ENCODE measurements at places on chromosomes 1 and 21.

GRCh38 chr21:29168891-29169315 is 38.5 kb downstream of the MAP3K7CL start:
- no peak for DNase-seq

- no peak for DNase-seq
Observed at GRCh38 chr1:204255966-204256365, 42.2 kb upstream of the GOLT1A start.

DNA sequence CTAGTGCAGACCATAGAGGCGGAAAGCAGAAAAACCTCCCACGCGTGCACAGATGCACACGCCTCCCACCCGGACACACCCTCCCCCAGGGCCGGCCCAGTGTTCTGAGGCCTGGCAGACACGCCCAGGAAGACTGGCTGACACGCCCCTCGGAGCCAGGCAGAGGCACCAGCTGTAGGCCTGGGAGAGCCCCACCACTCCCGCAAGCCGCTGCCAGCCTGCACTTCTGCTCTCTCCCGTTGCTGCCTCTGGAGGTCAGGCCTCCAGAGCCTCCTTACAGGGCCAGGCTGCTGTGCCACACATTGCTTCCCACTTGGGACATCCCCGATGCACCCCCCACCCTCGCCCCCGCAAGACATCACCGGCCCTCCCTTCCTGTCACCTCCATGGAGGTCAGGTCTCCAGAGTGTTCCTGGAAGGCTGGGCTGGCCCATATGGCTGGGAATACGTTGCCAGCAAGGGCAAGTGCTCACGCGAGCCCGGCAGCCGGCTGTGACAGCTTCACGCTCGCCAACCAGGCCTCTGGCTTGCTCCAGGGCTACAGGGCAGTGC is 40.4 kb downstream of the CASZ1 start:
- peak; percentile 47 for DNase-seq

DNA sequence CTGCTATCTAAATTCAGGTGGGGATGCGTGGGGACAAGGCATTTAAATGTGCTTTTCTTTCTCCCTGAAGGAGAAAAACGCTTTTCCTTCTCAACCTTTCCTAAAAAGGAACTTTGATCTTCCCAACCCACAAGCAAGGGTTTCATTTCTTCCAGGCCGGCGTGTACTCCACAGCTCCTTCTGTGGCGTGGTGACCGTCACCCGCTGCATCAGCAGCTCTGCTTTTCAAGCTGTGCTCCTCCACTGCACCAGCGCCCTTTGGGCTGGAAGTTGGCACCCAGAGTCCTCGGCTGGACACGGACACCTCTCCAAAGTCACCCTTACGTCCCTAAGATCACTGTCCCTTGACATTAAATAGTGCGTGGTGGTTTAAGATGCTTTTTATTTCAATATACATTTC is 54.3 kb downstream of the PEX14 start:
- DNase-seq = no peak

DNA sequence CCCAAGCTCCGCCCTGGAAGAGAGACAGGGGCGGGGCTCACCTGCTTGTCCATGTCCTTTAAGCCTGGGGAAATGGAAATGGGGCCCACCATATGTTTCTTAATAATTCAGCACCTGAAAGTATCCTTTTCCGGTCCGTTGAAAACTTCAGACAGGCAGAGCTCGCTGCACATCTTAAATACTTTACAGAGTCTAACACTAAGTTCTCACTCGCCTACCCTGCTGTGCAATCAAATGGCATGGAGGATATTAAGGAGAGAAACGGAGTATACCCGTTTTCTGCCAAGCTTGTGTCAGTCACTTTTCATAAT is 467 bp upstream of the CC2D1B start:
- no peak for DNase-seq

- DNase-seq = no peak
Observed at GRCh38 chr1:56322211-56322610, 257.2 kb downstream of the PLPP3 start.

DNA sequence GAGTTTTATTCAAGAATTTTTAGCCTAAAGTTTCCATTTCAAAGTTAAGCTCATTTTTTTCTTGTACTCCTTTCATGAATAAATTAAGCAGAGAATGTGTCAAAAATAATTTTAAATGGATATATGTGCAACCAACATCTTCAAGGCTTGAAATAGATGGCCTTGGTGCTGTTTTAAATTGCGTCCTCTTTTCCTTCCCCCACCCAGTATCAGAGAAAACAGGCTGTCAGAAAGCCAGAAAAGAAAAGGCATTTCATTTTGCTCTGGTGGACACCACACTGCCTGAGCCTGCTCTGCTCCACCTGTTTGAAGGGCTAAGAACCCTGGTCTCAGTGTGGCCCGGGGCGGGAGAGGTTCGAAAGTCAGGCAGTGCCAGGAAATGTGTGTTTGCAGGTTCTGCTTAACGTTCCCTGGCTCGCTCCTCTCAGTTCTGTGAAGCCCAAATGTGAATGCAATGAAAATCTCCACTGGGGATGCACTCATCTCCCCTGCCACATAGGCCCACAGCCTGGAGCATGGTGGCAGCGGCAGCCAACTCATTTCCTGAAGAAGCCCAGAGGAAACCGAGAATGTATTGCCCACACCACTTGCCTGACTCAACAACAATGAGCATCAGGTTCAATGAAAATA is 134.4 kb downstream of the SDCCAG8 start:
- no peak for DNase-seq

GRCh38 chr1:172167796-172168596 is 252.5 kb upstream of the C1orf105 start:
- DNase-seq = no peak

DNA sequence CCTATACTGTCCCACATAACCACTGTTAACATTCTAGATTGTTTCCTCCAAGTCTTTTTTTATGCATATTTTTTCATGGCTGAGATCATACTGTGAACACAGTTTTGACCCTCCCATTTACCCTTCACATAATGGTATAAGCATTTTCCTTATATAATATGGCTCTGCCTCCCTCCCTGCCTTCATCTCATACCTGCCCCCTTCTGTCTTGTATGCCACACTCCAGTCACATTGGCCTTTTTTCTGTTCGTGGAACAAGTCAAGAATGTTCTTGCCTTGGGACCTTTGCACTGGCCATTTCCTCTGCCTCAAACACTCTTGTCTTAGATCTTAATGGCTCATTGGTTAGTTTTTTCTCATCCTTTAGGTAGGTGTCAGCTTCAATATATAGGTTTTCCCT is 24.3 kb upstream of the ELAVL4 start:
- no peak for DNase-seq

DNA sequence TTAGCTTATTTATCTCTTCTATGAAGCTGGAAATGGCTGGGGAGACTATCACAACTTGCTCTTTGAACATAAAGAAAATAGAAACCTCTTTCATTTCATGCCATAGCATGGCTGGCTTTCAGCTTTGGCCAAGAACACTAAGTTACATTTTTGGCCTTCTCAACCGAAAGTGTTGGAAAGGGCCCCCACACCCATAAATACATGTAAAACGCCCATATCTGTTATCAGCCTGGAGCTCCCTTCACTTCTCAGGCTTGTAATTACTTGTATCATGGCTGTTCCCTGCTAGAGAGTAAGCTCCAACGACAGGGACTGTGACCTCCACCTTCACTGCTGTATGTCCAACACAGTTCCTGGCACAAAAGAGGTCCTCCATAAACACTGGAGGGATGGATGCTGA is 12.7 kb upstream of the EIF4G3 start:
- DNase-seq = no peak

DNA sequence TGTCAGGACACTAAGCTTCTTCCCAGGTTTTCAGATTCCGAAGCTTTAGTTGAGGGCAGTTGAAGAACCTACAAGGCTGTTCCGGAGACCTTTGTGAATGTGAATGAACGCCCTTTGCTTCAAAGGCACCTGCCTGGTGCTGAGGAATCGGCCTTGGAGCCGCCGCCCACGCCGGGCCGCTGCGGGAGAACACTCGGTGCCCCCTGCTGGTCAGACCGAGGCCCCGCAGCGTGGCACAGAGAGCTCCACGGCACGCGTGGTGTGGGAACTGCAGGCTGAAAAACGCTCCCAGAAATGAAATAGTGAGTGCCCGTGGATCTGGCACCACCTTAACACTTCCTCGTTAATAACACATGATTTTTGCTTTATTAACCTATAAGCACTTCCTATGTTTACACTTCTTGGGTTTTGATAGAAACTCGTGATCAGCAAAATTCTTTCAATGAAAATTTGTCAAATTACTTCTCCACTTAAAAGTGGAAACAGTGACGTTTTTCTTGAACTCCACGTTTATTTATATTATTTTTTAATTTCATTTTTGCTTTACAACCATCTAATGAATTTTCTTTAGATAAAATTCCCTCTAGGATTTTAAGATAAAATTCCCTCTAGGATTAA is 460.6 kb downstream of the DSCAM start:
- no peak for DNase-seq

GRCh38 chr1:60133000-60133673 is 59.6 kb upstream of the C1orf87 start:
- no peak for DNase-seq

DNA sequence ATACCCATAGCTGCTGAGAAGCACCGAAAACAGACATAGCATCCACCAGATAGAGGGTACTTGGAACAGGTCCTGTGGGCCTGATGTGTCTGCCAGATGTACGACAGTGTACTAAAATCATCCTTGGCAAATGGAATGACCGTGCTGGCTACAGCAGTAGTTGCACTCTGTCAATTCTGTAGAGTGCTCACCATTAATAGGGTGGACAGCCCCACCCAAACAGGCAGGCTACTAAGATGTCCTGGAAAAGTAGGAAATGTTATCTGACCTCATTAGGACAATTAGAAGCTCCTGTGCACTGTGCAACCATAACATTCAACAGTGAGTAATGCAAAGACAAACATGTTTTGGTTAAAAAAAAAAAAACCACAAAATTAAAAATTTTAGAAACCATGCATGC is 106.2 kb downstream of the PTPN14 start:
- no peak for DNase-seq

DNA sequence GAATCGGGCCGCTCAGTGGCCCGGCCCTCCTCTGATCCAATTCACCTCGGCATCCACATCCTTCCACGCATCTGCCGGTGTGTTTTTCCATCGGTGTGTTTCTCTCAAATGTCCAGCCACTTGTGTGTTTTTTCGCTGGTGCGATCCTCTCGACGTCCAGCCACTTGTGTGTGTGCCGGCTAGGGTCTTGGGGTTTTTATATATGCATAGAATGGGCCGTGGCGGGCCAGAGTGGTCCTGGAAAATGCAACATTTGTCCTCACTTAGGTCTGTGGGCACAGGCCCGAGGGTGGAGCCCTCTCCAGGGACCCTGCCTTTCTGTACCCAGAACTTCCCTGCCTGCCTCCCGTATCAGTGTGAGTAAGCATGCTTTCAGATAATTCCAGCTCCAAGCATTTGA is 1106.4 kb downstream of the AMY1C start:
- no peak for DNase-seq

GRCh38 chr1:29380532-29380931 is 144.2 kb downstream of the PTPRU start:
- no peak for DNase-seq

DNA sequence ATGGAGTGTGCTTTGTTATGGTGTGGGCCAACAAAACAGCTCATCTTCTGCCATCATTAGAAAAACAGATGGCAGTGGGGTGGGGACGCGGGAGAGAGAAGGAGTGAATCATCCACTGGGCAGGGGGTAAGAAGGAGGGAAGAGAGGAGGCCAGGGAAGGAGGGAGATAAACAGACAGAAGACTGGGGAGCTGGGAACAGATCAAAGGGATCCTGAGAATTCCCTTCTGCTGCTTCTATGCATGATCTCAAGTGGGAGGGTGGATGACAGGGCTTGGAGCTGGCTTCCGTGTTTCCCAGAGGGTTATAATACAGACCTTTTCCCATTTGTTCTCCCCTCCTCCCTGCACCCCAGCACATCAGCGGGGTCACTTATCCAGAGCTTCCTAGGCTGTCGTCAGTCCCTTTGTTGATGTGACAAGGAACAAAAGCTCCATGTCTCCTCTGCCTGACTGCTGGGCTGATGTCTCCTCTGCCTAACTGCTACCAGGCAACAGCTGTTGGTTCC is 338.6 kb downstream of the PAPPA2 start:
- no peak for DNase-seq

GRCh38 chr1:150034336-150034735 is 23.8 kb upstream of the OTUD7B start:
- DNase-seq = no peak

GRCh38 chr1:157274698-157275534 is 136.7 kb upstream of the ETV3 start:
- no peak for DNase-seq

DNA sequence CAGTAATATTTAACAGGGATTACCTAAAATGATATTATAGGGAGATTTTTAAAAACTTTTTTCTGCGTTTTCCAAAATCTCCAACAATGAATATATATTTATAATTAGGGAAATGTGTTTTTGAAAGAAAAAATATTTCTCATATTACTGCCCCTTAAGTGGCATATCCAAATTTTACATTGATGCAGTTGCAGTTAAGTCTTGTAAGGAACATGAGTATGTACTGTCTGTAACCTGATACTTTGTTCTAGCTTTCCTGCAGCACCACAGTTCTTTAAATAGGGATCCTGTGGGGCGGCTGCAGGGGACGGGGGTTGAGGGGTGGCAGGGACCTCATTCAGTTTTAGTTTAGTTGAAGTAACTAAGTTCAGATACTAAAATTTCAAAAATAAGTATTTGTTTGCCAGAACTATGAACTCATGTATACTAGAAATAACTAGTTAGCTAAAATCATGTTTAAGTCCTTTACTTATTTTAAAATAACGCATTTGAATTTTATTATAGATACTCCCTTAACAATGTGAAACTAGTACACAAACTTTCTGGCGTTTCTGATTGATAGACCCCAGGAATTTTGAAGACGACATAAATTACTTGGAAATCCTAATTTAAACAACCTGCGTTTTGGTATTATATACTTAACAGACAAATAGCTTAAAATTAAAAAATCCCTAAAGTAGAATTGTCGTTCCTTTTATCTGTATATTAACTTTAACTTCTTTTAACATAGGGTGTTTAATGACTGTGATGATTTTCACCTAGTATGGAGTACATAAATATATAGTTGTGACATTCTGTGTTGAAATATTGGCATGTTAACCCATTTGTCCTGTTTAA is 639 bp upstream of the DNAJB4 start:
- DNase-seq = peak; percentile 58

- DNase-seq = no peak
Observed at GRCh38 chr1:182198006-182198605, 136.6 kb upstream of the ZNF648 start.

DNA sequence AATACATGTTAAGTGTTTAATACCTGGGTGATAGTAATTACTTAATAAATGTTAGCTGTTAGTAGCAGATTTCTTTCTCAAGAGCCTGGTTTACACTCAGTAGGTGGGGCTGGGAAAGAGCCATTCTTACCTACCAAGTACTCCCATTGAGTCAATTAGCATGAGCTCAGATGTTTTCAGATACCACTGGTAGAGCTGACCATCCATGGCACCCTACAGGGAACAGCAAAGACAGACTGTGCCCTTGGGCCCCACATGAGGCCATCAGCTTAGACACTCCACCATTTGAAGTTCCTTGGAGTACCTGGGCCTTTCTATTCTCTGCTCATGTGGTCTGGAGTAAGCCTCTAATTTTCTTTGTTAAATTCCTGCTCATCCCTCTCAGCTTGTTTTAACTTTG is 179.3 kb downstream of the CACNA1E start:
- no peak for DNase-seq

- no peak for DNase-seq
Observed at GRCh38 chr1:208985231-208985630, 598.3 kb upstream of the CAMK1G start.

- DNase-seq = peak; percentile 28
Observed at GRCh38 chr1:40861224-40862003, 749 bp downstream of the CITED4 start.

Measured in stimulated activated CD4-positive, alpha-beta T cell treated with anti-CD3 and anti-CD28 coated beads, Interleukin-4, amount 100 ng/mL, for 24 hours (primary cell).